ENCODE measurements at places on chromosomes 2 and 18. TPM values are rescaled to one million over a fixed set of nuclear protein-coding genes. Genes with fewer than 3 reads are reported as not detected.

NTSR2 gene
- 0.44 TPM for total RNA-seq

EMILIN1 gene
- 72.2 TPM for total RNA-seq

CNGA3 gene
- total RNA-seq: 9.7 TPM

LRP2 gene
- 88.0 TPM for total RNA-seq
